ENCODE measurements at places on chromosomes 4 and X.

DNA sequence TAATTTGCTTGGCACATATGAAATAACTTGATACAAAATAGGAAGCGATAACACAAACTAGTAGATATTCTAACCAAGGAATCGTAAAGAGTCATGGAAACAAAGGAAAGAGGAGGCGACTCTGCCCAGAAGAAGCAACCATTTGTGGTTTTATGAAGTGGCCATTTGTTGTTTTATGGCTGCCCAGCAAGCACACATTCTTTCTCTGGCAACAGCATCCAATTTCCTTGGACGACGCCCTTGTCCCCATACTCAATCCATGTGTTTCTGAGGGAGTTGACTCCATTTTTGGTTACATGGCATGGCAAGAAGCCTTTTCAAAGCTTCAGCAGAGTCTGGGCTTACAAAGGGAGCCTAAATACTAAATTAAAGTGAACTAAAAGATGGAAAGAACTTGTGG, 295.1 kb downstream of the INPP4B start:
- no peak for DNase-seq

- DNase-seq, result no peak
These were observed 26.4 kb upstream of the ARSJ start for GRCh38 chr4:114005569-114006442.

DNA sequence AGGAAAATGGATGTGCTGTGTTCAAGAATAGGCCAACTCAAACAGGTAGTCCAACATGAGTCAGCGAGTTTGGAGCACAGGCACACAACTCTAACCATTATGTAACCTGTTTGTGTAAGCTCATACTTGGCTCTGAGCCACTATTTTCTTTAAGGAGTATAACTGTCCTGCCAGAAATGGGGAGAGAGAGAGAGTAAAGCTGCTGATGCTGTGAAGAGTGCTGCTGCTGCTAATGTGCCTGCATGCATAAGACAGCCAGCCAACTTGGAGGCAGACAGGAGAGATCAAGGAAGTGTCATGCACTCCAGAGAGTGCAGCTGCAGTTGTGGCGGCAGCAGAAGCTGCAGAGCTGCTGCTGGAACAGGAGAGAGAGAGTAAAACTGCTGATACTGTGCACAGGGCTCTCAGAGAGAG, 11.7 kb upstream of the STATH start:
- DNase-seq, result no peak

DNA sequence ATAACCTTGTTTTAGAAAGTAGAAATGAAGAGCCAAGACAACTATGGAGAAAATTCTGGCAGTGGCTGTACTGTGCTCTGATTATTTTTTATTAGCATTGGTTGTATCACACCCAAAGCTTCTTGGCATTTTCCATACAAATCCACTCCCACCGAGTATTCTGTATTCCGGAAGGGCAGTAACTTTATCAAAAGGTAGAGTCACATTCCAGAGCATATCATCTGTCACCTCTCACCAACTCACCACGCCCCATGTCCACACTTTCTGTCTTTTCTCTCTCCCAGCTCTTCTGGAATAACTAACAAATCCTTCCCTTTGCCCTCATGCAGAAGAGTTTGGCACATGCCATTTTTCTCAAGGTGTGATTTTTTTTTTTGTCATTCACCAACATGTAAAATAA, 52.7 kb downstream of the CORIN start:
- DNase-seq, result no peak

- DNase-seq, result no peak
These were observed 160.3 kb downstream of the DCLK2 start for GRCh38 chr4:150238591-150238990.

Data from sciatic nerve (tissue), 2 donors.